ENCODE measurements at places on chromosomes 7 and 10.

DNA sequence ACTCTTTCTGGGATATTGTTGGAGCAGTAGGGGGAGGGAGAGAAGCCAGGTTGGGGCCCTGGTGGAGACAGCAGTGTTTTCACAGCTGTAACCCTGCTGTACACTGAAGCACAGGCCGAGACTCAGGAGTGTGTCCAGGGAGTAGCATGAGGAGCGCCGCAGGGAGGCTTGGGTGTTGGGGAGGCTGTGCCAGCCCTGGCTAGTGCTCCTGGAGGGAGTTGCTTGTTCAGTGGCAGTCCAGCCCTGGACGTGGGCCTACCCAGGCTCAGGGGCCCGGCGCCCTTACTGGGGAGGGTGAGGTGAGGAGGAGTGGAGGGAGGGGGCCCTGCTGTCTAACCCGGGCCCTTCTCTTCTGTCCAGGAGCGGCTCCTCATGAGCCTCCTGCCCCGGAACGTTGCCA lies 35.9 kb downstream of the ADCY1 start:
- DNase-seq = no peak

DNA sequence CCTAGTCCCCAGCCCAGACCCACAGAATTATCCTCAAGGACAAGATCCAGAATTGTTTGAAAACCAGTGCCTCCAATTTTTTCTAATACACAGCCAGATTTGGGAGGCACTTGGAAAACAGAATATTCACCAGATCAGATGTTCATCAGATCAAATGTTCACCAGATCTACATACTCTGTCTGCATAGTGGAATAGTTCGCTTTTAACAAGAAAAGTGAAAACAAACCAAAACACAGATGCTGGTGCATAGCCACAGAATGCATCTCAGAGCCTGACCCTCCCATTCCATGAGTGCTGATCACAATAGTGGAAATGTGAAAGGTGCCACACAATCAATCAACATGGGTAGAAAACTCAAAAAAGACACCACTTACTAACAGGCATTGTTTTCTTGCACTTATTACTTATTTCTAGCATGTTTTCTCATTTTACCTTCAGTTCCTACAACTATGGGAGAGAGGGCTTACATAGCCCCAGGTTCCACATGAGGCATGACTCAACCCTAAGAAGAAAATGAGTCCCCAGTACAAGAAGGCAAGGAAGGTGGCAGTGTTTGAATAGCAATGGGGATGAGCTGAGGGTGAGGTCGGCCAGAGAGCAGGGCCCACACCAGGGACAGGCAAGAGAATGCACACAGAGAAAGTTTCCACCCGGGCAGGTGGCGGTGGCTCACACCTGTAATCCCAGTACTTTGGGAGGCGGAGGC lies 432.7 kb upstream of the NFE2L3 start:
- no peak for DNase-seq

DNA sequence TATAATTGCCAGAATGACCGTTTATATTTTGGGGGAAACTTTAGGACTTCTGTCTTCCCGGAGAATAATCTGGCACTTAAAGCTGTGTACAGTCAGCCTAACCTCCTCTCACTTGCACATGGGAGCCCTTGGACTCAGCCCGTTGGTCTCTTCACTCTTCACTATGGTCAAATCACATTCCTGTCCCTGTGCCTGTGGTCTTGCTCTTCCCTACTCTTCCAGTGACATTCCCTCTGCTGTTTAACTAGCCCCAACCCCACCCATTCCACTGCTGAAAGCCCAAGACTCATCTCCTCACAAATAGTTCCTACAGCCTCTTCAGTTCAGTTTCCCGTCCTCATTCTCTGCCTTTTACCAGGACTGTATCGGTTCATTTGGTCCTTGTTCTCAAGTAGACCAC lies 135.0 kb downstream of the DYNC1I1 start:
- no peak for DNase-seq

- DNase-seq = no peak
These were observed 303.5 kb downstream of the PTPRN2 start for GRCh38 chr7:158284121-158284520.

Data from renal cortex interstitium (tissue), 15 donors.